ENCODE measurements at places on chromosomes 7 and 10.

DNA sequence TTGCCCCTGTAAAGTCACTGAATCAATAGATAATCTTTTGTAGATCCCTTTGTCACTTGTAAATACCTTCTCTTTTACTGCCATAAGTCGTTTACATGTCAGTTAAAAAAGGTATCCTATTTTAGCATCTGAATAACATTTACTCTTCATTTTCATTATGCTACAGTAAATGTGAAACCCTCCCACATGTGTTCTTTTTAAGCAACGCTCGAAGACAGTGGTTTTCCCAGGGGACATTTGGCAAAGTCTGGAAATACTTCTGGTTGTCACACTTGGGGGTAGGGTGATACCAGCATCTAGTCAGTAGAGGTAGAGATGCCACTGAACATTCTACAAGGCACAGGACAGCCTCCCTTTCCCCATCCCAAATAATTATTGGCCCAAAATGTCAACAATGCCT lies 23.7 kb downstream of the ATAD1 start:
- no peak for DNase-seq

DNA sequence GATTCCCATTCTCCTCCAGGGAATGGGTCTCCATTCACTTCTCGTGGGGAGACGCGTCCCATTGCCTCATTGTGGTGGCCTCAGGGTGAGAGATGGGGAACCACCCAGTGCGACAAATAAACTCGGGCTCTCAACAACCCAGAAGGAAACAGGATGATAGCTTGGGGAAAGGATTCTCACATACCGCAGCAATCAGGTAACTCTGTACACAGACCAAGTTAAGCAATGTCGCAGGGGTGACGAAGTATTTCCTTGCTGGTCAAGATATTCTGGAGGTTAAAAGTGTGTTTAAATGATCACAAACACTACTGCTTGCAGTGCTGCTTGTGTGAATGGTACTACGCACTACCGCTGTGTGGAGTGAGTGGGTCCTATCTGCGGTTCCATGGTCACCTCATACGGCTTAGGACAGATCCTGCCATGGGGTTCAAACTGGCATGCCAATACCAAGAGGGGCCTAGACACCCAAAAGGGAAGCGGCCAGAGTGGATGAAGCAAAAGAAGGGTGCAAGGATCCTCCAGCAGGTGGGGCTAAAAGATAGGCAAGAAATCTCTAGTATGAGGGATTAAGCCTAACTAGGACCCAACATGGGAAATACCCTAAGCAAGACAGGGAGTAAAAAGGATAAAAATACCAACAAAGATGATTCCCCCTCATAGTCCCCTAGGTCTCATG lies 143.8 kb upstream of the TMEM106B start:
- peak; percentile 26 for DNase-seq

- no peak for DNase-seq
Observed at GRCh38 chr7:42747044-42747443, 164.8 kb downstream of the C7orf25 start.

DNA sequence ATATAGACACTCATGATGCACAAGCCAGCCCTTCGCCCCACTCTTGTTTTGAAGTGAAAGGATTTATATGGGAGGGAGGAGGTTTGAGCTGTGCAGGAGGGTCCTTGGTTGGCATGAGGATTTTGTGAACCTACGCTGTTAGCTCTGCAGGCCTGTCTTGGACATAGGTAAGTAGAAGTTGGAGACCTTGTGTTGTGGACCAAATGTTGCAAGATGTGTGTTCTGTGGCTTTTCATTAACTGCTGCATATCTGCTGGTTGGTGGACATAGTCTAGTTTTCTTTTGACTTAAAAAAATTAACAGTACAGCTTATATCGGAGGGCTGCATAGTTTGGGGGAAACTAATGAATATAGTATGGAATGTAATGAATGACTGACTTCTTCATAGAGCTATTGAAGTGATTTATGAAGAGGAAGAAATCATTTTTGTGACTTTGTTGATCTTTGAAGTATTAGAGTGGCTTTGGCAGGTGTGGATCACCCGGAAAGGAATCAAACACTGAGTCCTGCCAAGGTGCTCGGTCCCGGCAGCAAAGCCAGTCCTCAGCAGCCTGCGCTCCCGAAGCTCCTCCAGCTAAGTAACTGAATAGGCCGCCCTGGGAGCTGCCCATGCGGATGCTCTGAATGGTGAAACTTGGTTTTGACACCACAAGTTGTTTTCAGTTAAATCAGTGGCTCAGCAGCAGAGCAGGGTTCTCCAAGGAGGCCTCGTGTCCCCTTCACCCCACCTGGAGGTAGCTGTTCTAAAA lies 3.2 kb downstream of the MGMT start:
- DNase-seq = no peak

DNA sequence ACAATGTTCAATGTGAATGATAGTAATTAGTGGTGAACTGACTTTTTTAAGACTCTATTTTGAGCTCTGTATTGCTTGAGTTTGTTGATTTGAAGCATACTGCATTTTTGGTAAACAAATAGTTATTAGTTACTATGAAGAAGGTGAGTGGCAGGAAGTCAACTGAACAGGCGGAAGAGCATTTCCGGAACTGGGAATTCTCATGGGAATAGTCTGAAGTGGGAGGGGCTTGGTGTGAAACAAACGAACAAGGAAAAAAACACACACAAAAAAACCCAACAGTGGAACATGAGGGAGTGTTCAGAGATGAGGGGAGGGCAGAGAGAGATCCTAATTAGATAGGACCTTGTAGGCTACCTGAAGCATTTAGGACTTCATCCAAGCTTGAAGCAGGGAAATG lies 43.9 kb upstream of the C1QL3 start:
- DNase-seq = no peak

- no peak for DNase-seq
Observed at GRCh38 chr7:47556511-47557180, 25.3 kb downstream of the TNS3 start.

DNA sequence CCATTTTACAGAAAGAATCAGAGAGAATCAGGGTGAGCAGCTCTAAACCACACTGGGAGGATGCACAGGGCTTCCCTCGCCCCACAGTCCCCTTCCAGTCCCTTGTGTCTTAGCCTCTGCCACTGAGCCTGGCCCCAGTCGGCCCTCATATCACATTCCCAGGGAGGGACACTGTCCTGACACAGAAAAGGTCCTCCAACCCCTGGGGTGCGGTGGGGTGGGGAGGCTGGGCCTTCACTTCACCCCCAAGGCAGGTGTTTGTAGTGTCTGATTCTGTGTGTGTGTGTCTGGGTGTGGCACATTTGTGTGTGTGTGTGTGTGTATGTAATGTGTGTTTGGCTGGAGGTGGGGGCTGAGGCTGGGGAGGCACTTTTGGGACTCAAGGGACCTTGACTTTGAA lies 1.8 kb upstream of the KCP start:
- no peak for DNase-seq

GRCh38 chr7:22787951-22788350 lies 34.7 kb downstream of the TOMM7 start:
- no peak for DNase-seq

GRCh38 chr10:46282842-46283574 lies 3.8 kb upstream of the ANTXRL start:
- DNase-seq = no peak

DNA sequence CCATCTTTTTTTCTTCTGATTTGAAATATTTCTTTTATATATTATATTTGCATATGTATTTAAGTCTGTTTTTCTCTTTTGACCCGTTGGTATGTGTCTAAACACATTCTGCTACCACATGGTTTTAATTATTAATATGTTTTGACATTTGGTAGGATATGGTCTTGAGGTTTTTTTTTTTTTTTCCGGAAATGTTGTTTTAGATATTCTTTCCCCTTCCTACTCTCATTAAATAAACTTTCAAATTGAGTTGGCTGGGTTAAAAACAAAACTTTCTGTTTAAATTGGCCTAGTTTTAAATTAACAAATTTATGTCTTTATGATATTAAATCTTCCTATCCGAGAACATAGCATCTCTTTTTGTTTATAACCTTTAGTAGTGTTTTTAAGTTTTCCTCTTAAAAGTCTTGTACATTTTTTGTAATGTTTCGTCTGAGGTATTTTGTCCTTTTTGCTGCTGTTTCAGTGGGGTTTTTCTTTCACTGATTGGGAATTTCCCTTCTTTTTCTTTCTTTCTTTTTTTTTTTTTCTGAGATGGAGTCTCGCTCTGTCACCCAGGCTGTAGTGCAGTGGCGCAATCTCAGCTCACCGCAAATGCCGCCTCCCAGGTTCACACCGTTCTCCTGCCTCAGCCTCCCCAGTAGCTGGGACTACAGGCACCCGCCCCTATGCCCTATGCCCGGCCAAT lies 25.4 kb downstream of the STAM start:
- no peak for DNase-seq

DNA sequence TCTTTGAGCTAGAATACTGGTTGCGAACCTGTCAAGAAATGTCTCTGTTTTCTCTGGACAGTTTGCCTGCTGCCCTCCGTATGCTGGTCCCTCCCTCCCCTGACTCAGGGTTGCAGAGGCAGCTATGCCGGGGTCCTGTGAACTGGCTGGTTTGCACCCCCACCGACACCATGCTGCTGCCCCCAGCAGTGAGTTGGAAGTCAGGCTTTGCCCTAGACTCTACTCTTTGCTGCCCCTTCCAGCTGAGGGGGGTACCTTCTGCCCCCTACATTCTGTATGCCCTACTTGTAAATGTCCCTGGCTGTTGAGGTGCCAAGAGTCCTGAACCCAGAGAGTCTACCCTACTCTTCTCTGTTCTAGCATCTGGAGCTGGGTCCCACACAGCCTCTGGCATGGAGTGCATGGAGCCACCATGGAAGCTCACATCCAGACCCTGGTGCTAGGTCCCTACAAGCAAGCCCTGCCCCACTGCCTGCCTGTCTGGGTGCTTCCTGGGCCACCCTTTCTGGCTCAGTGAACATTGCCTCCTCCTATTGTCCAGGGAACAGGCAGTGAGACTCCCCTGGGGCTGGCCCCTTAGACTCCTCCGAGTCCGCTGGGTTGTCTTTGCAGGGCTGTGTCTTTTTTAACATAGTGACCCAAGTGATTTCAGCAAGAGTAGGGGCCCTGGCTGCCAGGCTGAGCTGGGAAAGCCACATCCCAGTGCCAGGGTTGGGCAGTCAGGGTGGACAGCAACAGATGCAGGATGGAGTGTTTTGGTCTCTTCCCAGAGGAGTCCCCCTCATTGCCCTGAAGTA lies 138.9 kb downstream of the ADCY1 start:
- DNase-seq = no peak

DNA sequence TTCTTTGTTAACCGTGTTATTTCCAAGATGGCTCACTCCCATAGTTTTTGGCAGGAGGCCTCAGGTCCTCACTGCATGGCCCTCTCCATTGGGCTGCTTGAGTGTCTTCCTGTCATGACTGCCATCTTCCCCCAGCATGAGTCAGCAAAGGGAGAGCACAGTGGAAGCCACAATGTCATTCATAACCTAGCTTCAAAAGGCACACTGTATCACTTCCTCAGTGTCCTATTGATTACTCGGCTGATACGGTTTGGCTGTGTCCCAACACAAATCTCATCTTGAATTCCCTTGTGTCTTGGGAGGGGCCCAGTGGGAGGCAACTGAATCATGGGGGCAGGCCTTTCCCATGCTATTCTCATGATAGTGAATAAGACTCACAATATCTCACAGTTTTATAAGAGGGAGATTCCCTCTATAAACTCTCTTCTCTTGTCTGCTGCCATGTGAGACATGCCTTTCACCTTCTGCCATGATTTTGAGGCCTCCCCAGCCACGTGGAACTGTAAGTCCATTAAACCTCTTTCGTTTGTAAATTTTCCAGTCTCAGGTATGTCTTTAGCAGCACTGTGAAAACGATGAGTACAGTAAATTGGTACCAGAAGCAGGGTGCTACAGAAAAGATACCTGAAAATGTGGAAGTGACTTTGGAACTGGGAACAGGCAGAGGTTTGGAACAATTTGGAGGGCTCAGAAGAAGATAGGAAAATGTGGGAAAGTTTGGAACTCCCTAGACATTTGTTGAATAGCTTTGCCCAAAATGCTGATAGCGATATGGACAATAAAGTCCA lies 106.5 kb downstream of the PRLHR start:
- no peak for DNase-seq

DNA sequence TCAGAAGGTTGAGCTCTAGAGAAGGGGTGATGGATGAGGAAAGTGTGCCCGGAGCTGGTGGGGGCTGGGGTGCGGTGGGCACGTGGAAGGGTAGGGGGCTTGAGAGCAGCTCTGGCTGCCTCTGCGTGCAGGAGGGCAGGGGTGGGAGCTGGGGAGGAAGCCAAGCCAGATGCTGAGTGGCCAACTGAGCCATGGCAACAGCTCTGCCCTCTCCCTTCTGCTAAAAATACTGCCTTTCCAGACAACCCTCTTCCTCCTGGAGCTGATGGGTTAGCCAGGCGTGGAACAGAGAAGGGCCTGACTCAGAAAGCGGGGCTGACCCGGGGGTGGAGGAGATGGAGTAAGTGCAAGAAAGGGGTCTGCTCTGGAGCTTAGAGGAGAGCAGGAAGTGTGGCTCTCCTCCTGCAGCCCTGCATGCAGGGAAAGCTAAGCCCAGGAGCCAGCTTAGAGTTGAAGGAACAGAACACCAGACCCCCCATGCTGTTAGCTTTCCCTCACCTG lies 114.6 kb upstream of the AGK start:
- DNase-seq = no peak

GRCh38 chr10:14554491-14555205 lies 220.0 kb downstream of the FAM107B start:
- no peak for DNase-seq

DNA sequence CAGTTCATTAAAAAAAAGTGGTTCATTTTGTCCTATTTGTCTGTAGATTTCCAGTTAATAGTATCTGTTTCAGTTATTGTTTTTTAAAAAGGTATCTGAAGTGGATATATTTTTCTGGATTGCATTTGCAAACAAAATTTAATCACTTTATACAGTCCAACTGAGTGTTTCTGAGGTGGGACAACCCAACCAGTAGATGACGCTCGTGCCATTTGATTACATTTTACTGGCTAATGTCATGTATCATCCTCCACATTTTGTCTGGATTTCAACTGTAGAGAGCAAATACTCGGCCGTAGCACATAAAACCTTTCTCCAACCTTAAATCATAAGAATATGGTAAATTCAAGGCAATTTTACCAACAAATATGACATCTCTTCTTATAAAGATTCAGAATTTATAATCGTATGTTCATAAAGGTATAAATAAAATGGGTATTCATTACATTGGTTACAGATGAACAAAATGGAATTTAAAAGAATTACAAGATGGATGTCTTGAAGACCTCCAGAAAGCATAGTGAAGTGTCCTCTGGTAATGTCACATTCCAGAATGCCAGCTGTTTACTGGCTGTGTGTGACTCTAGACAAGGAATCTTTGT lies 789.0 kb downstream of the PHTF2 start:
- no peak for DNase-seq

DNA sequence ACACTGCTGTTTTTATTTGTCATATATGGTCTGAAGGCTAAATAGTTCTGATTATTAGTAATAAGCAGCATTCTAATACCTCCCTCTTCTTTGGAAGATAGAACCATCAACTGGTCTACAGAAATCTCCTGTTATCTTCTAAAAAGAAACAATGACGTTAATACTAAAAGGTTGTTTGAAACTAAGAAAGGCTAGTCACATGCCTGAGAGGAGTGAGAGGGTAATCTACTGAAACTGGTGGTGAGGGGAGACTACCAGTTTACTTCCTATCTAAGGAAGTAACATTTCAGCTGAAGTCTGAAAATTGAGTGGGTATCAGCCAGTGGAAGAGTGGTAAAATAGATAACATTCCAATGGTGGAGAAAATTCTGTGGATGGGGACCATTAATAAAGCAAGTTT lies 48.4 kb downstream of the FGFBP3 start:
- no peak for DNase-seq
